ENCODE measurements at places on chromosomes 7 and 10.

DNA sequence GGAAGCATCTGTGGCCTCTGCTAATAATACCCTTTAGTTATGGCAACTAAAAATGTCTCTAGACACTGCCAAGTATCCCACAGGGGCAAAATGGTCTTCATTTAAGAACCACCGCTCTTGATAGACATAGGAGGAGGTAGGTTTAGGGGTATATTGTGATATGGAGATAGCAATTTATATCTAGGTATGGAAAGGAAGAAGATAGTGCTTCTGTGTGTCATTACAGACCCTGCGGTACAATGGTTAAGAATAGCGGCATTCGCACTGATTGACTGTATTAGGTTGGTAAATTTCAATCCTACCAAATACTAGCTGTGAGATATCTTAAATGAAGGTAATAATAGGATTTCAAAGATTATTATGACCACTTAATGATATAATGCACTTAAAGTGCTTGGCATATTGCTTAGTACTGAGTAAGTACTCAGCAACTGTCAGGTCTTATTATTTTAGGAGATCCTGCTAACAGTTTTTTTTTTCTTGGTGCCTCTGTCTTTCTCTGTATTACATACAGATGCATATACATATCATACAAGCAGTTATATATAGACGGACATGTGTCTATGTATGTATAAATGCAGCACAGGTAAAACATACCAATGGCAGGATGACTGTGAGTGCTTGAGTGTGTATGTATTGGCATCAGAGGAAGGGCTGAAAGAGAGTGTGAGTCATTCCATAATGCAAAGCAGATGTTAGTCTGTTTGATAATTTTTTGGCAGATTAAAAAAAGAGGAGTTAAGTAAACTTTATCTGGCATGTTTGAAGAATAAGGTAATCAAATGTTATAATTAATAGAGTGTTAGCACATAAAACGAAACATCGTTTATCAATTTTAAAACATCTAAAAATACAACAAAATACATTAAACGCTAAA lies 50.0 kb upstream of the ITGB8 start:
- DNase-seq = no peak

DNA sequence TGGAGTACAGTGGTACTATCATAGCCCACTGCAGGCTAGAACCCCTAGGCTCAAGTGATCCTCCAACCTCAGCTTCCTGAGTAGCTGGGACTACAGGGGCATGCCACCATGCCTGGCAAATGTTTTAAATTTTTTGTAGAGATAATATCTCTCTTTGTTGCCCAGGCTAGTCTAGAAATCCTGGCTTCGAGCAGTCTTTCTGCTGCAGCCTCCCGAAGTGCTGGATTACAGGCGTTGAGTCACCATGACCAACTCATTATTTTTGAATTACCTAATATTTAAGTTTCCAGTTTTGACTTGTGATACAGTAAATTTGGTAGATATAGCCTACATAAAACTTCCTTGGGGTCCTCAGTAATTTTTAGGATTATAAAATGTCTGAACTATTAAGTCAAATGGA lies 74.1 kb downstream of the RUNDC3B start:
- DNase-seq = no peak

- DNase-seq = no peak
Measured at GRCh38 chr7:141045842-141046620, 27.8 kb upstream of the TMEM178B start.

DNA sequence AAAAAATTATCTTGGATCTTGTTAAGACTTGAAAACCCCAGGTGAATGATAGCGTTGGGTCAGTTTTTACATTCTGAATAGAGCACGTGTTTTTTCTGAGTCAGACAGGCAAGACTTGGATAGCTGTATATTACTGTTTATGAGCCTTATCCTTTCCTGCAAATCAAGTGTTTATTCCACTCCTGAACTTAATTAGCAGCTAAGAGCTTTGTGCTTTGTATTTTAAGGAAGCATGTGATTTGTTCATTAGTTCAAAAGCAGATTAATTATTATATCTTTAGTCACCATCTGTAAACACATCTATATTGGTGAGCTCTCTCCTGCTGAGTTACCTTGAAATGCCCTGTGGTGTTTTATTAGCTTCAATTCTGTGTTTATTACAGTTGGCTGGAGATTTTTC lies 98.6 kb upstream of the PRPS1L1 start:
- no peak for DNase-seq

DNA sequence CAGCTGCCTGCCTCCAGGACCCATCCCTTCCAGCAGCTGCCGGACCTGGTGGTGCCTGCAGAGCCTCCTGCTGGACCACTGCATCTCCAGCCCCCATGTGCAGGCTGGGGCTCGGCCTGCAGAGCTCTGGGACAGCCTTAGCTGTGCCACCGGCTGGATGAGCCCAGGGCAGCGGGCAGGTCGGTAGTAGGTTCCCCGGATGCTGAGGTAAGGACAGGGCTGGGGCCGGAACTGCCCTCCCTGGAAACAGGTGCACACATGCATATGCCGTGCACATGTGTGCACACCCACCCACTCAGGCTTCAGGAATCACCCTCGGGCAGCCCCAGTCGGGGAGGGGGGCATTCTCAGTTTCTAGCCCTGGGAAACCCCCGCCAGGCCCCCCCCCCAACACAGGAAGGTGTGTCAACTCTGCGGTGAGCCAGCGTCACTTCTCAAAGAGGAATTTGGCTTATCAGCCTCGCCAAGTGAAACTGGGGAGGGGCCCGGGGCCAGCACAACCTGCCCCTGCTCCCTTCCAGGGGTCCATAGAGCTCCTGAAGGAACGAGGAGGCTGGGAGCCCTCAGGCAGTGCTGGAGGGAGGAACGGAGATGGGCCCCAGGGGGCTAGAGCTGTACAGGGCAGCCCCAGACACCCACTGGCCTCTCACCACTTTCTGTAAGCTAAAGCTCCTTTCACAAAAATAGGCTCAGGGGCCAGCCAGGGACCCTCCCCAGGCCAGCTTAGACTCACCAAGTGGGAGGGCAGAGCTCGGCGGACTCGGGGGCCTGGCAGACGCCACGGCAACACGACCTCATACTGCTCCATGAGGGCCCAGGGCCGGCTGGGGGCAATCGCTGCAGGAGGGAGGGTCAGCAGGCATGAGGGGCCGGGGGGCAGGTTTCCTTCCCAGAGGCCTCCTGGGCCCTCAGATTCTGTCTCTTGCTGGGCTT lies 1.7 kb downstream of the ADAM8 start:
- DNase-seq = peak; percentile 61

DNA sequence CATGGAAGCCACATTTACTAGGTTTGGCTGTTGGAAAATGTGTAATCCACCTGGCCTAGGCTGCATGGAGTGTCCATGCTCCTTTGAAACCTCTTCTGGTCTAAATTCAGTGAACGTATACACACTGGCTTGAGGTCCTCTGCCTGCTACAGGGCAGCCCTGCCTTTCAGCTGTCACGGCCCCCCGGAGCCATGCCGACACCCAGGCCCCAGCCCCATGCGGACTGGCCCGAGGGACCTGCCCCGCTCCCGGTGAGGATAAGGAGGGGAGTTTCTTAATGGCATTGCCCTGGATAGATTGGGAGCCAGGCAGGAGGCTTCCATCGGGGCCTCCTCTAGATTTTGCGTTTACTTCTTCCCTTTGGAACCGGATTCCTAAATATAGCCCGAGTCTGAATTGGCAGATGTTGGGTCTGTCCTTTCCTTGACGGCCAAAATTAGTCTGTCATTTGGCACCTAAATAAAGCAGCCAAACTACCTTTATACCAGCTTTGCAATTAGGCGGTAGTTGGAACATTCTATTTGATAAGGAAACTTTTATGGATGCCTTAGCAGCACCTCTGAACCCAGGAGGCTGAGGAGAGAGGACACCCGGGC lies 72.1 kb upstream of the SH2B2 start:
- DNase-seq = no peak

- no peak for DNase-seq
Measured at GRCh38 chr10:16905320-16905719, 88.1 kb upstream of the RSU1 start.

DNA sequence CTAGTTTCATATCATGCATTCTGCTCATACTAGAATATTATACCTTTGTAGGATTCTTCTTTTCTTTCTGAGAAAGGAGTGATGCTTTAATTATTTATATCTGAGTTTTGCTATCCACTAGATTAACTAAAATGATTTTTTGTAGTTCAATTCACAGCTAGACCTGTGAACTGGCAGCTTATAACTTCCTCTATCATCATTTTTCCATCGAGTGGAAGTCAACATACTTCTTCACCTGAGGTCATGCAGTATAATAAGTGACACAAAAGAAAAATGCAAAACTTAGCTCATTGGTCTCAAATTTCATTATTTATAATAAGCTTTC lies 8.0 kb downstream of the LRRN3 start:
- DNase-seq = no peak

- DNase-seq = no peak
Measured at GRCh38 chr7:159142730-159143129, 1.9 kb downstream of the VIPR2 start.

DNA sequence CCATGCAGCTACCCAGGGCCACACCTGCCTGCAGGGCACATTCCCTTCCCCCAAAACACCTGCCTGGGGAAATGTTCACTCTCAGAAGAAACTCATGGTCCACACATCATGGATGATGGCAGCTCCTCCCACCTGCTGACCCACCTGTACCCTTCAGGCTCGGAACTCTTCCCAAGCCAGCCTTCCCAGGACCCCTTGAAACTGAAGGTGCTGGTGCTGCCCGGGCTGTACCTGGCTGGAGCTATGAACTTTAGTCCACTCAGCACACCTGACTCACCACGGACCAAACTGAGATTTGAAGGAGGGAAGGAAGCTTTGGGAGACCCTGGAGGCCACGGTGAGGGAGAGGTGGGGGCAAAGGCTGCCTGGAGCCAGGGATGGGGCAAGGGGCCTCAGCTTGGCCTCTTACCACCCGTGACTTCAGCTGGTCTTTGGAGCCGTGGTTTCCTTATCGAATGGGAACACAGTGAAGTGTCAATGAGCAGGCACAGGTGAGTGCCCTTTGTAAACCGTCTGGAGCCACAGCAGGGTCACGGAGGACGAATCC lies 30.1 kb upstream of the INPP5A start:
- DNase-seq = no peak

DNA sequence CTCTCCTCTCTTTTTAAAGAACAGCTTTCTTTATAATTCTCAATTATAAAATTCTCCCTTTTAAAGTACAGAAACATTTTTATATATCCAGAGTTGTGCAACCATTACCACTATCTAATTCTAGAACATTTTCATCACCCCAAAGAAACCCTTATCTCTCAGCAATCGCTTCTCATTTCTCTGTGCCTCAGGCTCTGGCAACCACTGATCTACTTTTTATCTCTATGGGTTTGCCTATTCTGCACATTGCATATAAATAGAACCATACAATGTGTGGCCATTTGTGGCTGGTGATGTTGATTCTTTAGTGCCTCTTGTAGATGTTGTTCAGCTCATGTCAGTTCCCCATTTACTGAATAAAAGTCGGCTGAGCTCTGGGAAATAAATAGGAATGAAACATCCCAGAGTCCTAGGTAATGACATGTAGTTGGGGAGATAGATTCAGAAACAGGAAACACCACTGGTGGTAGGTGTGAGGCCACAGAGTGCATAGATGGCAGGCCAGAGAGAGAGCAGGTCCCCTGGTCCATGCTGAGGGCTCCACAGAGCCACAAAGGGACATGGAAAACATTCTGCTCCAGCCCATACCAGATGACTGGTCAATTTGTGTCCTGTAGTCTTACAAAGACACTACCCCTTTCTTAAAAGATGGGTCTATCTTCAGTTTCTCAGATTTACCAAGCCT lies 126.5 kb downstream of the PLPP4 start:
- DNase-seq = no peak

- no peak for DNase-seq
Measured at GRCh38 chr7:19747740-19748339, 25.6 kb downstream of the TMEM196 start.

- DNase-seq = no peak
Measured at GRCh38 chr7:51090411-51090810, 226.2 kb downstream of the COBL start.

- DNase-seq = no peak
Measured at GRCh38 chr10:113476673-113477072, 76.2 kb upstream of the HABP2 start.

DNA sequence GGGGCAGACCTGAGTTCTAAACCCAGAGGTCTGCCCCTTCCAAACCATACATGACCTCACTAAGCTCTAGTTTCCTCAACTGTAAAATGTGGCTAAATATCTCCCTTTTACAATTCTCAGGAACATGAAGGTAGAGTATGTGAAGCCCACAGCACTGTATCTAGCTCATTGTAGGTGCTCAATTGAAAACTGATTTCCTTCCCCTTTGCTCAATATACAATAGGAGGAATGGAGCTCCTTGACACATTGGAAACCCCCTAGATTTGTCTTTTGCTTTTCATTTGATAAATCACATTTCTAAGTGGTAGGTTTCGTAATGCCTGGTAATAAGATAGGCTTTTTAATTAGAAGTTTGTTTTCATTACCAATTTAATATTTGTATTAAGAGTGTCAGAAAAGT lies 153.3 kb downstream of the ARID5B start:
- no peak for DNase-seq

DNA sequence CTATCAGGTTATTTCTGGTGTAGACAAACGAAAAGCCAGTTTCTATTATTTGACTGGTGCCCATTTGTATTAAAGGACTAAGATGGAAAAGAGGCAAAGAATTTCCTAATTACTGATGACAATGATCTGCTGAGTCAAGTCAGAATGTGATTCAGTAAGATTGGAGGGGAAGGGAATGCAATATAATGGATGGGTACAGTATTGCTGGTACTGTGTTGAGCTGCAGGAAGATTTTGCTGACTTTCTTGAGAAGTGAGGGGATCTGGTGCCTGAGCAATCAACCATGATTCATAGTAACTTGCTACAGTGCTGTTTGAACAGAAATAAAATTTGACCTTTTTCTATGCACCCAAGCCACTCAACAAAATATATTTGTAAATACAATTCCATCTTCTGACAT lies 139.1 kb upstream of the RHEB start:
- DNase-seq = no peak

DNA sequence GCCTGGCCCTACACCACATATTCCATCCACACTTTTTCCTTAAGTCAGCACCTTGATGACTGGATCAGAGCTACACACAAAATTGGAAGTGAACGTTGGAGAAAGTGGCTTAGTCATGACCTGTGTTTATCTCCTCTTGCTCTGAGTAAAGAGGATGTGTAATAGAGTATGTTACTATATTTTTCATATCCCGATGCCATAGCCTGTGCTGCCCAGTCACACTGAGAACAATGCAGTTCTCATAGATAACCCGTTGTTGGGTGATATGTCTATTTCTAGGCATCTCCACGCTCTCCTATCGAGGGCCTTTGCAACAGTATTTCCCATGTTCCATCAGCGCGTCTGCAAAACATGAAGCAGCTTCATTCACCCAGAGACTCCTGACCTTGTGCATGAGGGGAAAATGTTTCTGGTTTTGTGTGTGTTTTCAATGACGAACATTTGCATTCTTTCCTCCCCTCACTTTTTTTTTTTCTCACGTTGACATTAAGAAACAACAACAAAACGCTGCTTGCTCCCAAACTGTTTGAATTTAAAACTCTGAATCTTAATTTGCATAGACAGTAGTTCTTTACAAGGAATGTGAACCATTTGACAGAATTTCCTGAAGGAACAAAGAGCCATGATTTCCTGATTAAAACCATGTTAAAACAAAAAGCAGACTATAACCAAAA lies 43.4 kb downstream of the GRK5 start:
- no peak for DNase-seq
